ENCODE measurements at places on chromosomes 6 and 20.

- DNase-seq = no peak
Measured at GRCh38 chr6:35876902-35877301, 44.0 kb downstream of the SRPK1 start.

GRCh38 chr6:170423814-170424603 is 117.5 kb downstream of the FAM120B start:
- DNase-seq = no peak

DNA sequence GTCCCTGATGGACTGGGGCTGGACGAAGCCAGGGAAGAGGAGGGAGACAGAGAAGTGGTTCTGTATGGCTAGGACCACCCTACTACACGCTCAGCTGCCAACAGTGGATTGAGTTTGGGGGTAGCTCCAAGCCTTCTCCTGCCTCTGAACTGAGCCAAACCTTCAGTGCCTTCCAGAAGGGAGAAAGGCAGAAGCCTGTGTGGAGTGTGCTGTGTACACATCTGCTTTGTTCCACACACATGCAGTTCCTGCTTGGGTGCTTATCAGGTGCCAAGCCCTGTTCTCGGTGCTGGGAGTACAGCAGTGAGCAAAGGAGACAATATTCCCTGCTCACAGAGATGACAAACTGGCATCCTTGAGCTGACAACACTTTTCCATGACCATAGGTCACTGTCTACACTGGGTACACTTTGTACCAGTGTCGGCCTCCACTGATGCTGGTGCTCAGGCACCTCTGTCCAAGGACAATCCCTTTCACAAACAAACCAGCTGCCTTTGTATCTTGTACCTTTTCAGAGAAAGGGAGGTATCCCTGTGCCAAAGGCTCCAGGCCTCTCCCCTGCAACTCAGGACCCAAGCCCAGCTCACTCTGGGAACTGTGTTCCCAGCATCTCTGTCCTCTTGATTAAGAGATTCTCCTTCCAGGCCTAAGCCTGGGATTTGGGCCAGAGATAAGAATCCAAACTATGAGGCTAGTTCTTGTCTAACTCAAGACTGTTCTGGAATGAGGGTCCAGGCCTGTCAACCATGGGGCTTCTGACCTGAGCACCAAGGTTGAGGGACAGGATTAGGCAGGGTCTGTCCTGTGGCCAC is 11.3 kb upstream of the RBCK1 start:
- no peak for DNase-seq

- no peak for DNase-seq
Measured at GRCh38 chr6:142251930-142252445, 49.8 kb upstream of the ADGRG6 start.

- no peak for DNase-seq
Measured at GRCh38 chr20:23131766-23132165, 45.6 kb upstream of the CD93 start.

- no peak for DNase-seq
Measured at GRCh38 chr6:13484138-13484708, 3.2 kb downstream of the GFOD1 start.

DNA sequence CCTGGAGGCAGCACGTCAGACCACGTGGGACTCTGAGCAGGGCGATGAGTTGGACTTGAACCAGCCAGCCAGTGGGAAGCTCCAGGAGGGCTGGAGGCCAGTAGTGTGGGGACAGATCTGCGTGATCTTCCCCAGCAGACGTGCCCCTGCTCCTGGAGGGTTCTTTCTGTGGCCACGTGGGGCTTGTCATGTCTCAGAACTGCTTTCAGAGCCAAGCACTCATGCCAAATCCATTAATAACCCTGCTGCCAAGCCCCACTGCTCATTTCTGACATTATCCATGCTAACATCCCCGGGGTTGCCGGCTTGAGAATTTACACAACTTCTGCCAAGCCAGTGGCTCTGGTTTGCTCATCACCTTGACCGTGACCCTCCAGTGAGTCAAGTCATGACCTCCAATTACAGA is 38.3 kb downstream of the SIRPA start:
- no peak for DNase-seq

DNA sequence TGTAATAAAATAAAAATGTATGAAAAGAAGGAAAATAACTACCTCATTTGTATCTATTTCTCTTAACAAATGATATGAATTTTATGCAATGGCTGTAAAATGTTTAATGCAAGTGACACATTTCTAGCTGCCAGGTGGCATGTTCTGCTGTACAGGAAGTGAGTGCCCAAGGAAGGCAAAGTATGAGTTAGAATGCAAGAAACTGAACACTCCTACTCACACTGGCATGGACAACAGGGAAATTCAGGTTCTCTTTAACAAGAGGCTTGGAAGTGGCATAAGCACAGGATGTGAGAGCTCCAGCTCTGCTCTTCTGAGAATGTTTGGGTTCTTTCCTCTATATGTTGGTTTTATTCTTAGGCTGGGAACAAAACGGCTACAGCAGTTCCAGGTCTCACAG is 20.4 kb upstream of the LAMA4 start:
- DNase-seq = no peak

- no peak for DNase-seq
Measured at GRCh38 chr6:7142918-7143475, 35.2 kb downstream of the RREB1 start.

Data from cortex of kidney (tissue), 1 donor.